ENCODE measurements at places on chromosomes 11 and 22. TPM values are rescaled to one million over a fixed set of nuclear protein-coding genes. Genes with fewer than 3 reads are reported as not detected.

OR6A2 gene
- total RNA-seq: not detected

MPEG1 gene
- not detected for total RNA-seq

SCGB1D2 gene
- total RNA-seq: not detected

FAT3 gene
- total RNA-seq: 0.68 TPM

OR5B3 gene
- not detected for total RNA-seq

USH1C gene
- not detected for total RNA-seq

MMP11 gene
- 12.3 TPM for total RNA-seq

ELF5 gene
- total RNA-seq: not detected

IGLL1 gene
- total RNA-seq: not detected

ZNF214 gene
- 2.0 TPM for total RNA-seq

FGF4 gene
- not detected for total RNA-seq

CASP1 gene
- 4.8 TPM for total RNA-seq

MMP7 gene
- not detected for total RNA-seq

AGBL2 gene
- total RNA-seq: 1.4 TPM

SHANK2 gene
- not detected for total RNA-seq

PRR33 gene
- total RNA-seq: not detected

TESMIN gene
- total RNA-seq: not detected

B3GAT3 gene
- total RNA-seq: 50.5 TPM

PNPLA5 gene
- not detected for total RNA-seq

NUCB2 gene
- 93.5 TPM for total RNA-seq

OSBP2 gene
- 2.0 TPM for total RNA-seq

HSPB2 gene
- total RNA-seq: 1.2 TPM

HORMAD2 gene
- not detected for total RNA-seq

SLC5A1 gene
- not detected for total RNA-seq

MUC15 gene
- not detected for total RNA-seq

MRPL49 gene
- total RNA-seq: 56.9 TPM

DGCR8 gene
- 18.0 TPM for total RNA-seq

SLC6A5 gene
- not detected for total RNA-seq

PRPF19 gene
- total RNA-seq: 78.3 TPM

Data from pericardium fibroblast (primary cell).